ENCODE measurements at places on chromosomes 11 and 22.

DNA sequence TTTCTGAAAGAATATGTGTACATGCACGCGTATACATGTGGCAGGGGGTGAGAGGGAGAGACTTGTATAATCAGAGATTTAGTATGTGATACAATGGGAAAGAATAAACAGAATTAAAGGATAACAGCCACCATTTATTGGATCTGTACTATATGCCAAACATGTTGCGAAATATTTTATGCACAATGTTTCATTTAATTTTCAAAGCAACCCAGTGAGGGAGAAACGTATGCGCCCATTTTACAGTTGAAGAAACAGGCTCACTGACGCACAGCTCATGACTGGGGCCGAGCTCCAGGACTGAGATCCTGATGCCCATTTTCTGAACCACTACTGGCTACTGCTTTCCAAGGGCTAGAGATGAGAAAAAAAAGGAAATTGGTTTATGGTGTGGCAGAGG is 3.3 kb upstream of the OAF start:
- peak; percentile 22 for DNase-seq

GRCh38 chr11:86902345-86902744 is 52.9 kb downstream of the FZD4 start:
- no peak for DNase-seq

- DNase-seq: peak; percentile 63
These were observed 859 bp upstream of the KRTAP5-5 start for GRCh38 chr11:1628506-1629325.

DNA sequence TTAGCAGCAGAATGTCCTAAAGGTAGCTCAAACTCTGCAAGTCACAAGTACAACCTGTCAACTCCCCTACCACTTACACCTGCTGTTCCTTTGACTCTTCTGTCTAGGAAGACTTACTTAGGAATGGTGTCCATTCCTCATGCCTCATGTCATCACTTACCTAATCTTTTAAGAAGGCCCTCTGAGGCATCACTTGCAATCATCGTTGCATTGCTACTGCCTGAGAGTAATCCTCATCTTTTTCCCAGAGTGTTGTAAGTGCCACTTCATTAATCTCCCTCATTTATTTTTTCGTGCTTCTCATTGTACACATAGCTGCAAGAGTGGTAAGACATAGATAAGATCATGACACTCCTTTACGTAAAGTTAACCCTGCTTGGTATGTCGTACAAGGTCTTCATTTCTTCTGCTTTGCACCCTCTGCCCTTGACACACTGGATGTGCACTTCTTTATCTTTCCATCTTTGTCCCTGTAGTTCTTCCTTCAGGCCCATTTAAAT is 54.6 kb downstream of the SFI1 start:
- DNase-seq: no peak

- DNase-seq: no peak
These were observed 35.2 kb downstream of the MAML2 start for GRCh38 chr11:96307776-96308140.

GRCh38 chr11:62443390-62444235 is 24.8 kb downstream of the SCGB1A1 start:
- DNase-seq: peak; percentile 42

DNA sequence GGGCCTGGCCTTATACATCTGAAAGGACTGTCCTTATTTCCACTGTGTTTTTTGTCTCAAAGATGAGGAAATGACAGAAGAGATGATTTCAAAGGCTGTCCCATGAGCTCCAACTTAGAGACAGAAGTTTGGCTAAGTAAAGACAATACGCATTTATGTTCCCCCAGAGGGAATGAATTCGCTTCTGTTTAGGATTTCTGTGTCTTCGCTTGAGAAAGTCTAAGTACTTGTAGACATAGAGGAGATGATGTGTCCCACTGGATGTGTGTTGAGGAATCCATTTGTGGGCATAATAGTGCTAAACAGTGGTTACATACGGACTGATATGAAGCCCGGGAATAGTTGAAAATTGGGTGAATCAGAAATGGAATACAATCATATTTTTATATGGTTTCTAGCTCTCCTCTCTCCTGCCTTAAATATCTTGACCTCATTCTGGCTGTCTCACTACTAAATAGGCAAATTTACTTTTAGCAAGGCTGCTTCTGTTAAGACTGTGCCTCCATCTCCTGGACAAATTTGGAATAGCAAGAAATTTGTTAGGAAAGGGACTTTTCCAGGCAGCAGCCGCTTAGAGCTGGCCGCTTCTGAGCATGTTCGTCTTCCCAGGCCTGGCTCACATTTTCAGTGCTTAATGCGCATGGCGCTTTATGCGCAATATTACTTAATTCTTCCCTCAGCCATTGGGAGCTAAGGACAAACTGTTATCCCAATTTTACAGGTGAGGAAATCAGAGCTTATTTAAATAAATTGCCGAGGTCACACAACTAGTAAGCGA is 1.9 kb upstream of the PEX26 start:
- peak; percentile 94 for DNase-seq

DNA sequence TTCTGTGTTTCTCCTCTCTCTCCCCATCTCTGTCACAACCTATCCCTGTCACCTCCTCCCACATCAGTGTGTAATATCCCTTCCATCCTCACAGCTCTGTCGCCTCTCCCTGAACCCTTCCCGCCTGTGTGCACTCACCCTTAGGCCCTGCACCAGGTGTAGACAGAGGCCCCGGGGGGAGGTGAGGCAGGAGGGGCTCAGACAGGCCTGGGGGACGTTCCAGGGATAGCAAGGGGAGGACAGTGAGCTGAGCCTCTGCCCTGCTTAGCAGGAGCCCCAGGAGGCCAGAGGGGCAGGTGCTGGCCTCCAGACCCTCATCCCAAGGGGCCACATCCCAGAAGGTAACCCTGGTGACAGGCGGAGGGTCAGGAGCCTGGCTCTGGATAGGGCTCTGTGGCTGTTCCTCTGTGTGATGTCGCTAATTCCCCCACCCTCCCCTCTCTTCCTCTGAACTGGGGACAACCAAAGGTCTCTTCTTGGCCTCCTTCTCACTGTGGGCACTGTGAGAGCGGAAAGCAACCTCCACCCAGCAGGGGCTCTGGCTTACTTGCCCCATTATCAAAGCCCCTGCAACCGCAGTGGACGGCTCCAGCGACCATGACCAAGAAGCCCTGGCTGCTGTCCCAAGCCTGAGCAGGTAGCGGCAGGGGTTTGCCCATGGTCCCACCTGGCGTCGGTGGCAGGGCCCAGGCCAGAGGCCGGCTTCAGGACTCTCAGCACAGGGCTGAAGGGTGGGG is 35.7 kb downstream of the KCNJ4 start:
- DNase-seq: no peak

DNA sequence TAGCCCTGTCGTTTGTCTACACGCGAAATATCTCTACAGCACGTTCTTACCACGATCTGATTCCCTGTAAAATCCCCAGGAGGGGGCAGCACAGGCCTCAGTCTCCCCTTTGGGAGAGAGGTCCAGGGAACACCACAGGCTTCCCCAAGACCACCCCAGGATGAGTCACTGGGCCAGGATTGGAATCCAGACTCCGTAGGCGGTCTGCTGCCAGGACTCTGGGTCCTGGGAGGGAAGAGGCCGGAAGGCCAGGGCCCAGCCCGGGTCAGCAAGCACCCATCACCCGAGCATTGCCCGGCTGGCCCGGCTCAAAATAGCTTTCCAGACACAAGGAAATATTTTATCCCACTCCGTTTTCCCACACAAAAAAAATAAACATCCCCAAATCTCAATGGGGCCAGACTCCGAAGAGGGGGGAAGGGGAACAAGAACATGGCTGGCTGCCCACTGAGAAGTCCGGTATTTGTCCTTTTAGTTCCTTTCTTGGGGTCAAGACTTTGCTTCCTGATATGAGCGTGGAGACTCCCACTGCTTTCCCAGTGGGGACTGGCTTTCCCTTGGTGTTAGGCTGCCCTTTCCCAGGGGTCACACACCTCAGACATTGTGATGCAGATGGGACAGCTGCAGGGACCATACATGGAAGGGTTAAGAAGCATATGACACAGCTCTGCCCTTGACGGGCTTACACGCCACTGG is 91.3 kb downstream of the LRRC32 start:
- no peak for DNase-seq

DNA sequence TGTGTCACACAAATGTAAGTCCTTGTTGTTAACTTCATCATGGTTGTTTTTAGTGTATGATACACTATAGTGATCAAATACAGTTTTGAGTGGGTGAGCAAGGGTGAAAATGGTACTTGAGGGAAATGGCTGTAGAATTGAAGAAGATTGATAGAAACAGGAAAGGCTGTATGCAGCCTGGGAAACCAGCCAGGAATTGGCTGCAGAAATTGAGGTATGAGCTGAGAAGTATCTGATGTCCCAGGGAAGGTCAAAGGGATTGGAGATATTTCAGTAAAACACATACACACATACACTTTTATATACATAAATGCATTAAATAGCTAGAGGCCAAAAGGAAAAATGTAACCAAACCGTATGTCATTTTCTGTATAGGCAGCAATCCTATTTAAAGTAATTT is 13.1 kb upstream of the YAP1 start:
- no peak for DNase-seq
